ENCODE measurements at places on chromosomes 6 and 20.
A peak's percentile ranks its signal among the peaks of the same experiment; 100 is the strongest.

DNA sequence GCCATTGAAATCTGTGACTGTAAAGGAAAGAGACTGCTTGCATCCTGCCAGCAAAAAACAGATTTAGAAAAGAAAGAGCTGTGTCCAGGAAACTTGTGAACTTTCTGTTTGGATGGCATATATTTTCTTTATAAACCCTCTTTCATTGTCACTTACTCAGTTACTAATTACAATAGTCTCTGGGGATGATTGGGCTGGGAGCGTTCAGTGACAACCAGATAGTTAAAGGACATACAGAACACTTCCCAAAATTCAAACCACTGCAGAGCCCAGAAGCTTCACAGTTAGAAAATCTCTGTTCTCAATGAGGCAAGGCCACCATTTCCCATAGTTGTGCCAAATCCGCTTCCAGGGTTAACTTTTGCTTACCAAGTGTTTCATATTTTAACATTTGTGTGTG, 98.6 kb upstream of the TAB2 start:
- DNase-seq, result no peak

DNA sequence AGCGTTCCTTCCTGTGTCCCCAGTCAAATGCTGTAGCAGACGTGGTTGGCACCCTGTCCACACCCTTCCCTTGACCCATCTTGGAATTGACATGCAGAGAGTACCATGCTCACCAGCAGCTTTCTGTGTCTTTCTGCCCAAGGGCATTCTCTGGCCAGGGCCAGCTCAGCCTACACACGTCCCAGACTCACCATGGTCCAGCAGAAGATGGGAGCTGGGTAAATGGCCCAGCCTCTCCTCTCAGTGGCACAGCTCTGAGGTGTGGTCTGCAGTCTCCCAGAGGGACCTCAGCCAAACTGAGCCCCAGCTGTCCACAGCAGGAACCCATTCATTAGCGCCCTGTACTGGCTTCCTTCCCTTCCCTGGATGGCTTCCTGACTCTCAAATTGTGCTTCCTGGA, 31.1 kb upstream of the BLCAP start:
- DNase-seq, result no peak

DNA sequence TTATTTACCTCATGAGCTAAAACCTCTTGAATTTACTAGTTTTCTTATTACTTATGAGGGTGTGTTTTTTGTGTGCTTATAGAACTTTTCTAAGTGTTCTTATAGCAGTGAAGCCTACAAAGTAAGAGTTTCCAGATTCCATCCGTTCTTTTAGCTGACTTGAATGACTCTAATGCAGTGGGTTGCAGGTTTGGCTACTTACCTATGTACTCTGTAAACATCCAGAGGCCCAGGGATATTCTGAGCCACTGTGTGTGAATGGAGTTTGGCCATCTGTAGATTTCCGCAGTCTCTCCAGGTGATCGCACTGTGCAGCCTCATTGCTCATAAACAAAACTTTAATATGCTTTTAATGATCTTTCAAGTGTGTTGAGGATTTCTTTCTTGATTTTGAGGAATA, 157.8 kb downstream of the MYO6 start:
- no peak for DNase-seq

DNA sequence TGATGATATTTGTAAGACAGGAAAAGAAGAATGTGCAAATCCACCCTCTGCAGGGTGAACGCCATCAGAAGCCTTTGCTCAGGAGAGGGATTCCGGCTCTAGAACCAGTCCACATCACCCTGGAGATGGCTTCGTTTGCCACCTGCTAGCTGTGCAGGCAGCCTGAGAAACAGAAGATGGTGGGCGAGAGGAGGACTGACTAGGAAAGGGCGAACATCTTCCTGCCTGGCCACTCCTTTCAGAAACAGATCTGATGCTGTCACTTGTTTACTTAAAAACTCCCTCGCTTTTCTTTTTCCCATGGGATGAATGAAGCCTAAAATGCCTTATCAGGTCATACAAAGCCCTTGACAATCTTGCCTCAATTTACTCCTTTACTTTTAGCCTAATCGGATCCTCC, 1.2 kb downstream of the PTPRA start:
- DNase-seq, result no peak

DNA sequence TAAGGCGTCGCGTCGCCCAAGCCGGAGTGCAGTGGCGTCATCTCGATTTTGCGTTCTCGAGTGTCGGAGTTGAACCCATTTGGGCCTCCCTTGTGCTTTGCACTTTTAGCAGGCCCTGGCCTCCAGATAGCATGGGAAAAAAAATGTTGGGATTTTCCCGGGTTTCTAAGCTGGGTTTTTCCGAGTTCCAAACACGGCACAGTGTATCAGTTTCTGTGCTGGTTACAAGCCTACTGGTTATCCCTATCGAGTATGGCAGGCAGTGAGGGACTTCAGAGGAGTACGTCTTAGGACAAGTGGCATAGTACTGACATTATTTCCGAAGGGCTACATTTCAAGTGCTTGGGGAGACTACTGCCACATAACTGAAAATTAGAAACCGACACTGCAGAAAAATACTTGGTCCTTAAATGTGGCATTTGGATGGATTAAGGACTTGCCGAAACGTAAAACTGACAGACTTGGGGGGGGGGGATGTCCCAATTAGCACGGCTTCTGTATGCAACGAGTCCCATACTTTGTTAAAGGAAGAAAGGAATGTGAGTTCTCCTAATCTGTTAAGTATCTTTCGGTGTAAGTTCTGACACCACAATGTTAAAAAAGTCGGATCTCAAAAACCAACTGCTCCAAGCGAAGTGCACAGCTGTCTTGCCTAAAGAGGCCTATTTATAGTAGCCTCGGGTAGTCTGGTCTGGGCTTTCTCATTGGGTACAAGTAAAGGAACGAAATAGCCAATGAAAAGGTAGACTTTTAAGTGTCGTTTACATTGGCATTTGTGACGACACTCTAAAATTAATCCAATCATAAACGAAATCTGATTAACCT, 70.2 kb downstream of the HFE start:
- DNase-seq, result peak; percentile 75

DNA sequence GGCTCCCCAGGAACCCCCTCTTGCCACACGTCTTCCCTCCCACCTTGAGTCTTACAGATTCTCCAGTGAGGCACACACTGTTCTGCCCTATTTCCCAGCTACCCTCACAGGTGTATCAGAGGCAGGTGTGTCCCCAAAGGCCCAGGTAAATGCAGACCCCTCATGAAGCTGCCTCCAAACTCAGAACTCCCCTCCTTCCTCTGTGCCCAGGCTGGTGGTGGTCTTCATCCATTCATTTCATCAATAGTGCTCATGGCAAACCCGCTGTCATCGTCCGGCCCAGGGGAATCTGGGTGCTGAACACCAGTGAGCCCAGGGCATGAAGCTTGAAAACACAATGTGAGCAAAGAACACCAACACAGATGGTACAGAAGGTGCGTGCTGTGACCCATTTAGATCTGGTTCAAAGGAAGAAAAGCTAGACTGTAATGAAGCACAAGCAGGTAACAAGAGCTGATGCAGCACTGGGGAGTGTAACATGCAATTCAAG, 213.1 kb downstream of the SYNDIG1 start:
- DNase-seq, result no peak

GRCh38 chr6:130682066-130682465, 145.1 kb upstream of the SMLR1 start:
- DNase-seq, result no peak
